ENCODE measurements at places on chromosomes 7 and 10.

GRCh38 chr10:131546086-131546810 lies 234.7 kb upstream of the TCERG1L start:
- no peak for DNase-seq

DNA sequence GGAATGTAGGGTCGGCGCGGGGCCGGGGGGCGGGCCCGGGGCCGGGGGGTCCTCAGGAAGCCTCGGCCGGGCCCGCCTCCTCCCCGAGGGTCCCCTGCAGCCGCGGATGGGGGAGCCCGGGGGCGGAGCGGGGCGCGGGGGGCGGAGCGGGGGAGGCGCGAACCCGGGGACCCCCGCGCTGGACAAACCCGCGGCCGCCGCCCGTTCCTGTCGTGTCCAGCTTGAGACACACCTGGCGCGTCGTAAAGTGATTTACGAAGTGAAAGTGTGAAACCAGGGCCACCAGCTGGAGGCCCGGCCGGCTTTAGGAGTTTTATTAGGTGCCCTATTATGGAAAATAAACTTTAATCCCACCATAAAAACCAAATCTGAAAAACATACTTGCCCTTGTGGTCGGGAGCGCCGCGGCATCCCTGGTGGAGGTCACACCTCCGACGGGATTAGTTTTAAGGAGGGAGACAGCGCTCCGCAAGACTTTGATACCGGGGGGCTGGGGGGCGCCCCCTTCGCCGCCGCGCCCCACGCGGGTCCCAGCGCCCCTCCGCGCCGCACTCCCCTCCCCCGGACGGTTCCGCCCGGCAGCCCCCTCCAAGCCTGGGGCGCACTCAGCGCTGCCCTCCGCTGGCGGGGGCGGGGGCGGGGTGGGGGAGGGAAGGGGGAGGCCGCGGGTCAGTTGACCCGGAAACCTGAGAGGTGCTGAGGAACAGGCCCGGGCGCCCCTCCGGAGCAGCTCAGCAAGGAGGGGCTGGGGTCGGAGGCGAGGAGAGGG lies 10.3 kb downstream of the MNX1 start:
- DNase-seq = no peak

DNA sequence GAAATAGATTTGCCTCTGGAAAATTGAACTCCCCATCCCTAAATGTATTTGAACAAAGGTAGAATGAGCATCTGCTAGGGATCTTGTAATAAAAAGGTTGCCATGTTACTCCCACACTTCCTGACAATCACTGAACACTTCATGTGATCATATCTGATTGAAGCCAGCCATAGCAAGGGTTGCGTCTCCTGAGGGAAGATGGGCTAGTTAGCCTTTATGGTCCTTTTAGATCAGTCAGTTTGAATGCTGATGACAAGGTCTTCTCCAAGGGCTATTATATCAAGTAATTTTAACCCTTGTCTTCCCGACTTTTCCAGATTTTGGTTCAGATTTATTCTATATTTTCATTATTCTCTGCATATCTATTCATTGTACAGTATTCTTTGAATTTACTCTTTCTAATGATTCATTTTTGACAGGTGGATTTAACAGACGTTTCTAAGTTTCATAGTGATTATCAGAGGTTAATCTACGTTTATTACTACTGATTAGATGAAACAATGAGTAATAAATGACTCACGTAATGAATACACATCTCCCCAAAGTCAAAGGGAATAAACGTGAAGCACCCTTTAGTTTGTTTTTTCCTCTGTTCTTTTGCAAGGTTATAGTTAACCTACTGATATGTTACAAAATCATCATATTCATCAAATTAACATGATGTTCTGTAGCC lies 28.1 kb downstream of the CSGALNACT2 start:
- DNase-seq = no peak

DNA sequence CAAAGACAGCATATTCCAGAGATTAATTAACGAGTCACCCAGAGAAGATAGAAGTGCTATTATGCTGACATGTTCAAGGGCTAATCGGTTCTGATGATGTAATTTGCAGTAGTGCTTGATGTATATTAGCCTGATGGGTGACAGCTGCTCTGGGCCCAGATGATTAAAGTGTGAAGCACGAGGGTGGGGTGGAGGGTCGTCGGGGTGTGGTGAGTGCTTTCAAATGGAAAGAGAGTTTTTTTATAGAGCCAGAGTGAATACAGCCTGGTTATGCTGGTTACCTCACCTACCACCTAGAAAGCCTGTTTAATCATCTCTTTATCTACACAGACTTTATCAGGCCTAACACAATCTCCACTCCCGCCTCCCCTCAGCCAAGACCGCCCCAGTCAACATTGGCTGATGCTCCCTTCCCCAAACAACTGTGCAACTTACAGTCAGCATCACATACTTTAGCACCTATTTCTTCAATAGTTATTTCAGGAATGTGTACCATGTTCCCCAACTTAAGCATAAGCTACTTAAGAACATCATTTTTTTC lies 11.5 kb upstream of the STN1 start:
- no peak for DNase-seq

DNA sequence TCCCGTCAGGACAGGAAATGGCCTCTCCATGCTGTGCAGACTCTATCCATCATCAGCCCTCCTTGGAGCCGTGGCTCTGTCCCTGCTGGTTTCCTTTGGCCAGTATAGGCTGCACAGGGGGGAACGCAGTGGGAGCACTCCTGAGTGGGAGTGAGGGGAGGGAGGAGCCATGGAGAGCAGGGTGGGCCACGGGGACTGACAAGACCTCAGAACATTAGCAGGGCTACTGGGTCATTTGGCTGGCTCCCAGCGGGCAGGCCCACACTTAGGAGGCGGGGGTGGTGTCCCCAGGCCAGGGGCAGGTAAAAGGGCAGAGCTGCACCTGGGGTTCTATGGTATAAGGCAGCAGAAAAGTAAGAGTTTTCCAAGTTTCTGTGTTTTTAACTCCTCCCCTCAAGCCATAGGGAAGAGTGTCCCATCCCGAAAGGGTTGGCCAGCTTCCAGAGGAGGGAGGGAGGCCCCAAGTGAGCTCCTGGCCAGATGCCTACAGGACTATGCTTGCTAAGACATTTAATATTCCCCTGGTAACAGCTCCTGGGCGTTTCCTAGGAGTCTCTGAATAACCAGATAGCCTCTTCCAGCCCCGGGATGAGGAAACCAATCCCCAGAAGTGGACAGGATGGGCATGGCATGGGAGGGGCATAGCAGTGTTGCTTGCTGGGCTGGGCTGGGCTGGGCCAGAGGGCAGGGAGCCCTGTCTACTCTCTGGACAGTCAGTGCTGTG lies 5.5 kb upstream of the OPN4 start:
- DNase-seq = no peak

GRCh38 chr10:35644050-35644950 lies 2.2 kb upstream of the FZD8 start:
- DNase-seq = no peak

DNA sequence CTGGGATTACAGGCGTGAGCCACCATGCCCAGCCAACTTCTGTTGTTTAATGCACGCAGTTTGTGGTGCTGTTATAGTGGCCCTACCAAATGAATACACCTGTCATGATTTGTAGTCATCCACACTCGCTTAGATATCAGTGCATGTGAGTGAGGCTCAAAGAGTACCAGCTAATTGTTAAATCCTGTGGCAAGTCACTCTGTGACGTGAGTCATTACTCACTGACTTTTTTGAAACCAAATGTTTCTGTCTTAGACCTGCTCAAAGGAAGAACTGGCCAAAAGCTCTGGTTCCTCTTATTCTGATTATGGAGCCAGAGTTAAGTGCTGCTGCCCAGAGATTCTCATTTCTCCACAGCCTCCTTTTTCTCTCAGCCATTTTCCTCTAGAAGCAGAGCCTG lies 109.4 kb downstream of the PRKAG2 start:
- no peak for DNase-seq

GRCh38 chr7:101248276-101248675 lies 3.4 kb upstream of the FIS1 start:
- DNase-seq = no peak

- no peak for DNase-seq
These were observed 23.9 kb downstream of the GLI3 start for GRCh38 chr7:42213093-42213492.

- DNase-seq = no peak
These were observed 34.8 kb upstream of the SDK1 start for GRCh38 chr7:3266240-3266639.

DNA sequence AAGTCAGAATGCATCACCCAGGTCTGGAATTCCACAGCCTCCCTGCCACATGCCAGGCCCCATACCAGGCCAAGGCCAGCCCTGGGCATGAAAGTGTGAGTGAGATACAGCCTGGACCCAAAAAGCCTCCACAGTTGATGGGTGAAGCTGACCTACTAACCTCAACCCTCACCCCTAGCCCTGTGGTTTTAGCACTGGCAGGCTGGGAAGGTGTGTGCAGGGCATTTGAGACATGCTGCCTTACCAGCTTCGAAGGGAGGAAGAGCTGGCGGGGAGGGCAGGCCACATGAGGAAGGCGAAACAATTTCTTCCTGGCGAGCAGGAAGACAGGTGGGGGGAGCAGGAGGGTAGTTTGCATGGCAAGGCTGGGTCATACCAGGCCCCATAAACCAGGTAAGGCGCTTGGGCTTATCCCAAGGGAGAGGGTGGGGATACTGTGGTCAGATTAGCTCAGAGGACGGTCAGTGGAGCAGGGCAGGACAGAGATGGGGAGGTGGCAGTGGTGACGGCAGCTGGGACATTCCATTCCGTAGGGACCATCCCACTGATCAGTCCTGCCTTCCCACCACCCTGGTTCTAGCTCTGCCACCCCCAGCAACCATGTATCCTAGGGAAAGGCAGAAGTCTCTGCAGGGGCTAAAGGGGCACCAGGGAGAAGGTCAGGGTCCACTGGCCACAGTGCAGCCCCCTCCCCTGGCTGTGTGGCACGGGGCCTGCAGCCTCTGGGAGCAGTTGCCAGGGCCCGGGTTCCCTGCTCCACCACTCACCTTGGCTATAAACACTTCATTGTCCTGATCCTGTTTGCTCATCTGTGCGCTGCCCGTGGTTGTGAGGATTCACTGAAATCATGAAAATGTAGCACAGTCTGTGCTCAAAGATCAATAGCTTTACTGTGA lies 155.8 kb downstream of the NRF1 start:
- DNase-seq = no peak
